ENCODE measurements at places on chromosomes 1 and 21. TPM values are rescaled to one million over a fixed set of nuclear protein-coding genes. Genes with fewer than 3 reads are reported as not detected.

DNA sequence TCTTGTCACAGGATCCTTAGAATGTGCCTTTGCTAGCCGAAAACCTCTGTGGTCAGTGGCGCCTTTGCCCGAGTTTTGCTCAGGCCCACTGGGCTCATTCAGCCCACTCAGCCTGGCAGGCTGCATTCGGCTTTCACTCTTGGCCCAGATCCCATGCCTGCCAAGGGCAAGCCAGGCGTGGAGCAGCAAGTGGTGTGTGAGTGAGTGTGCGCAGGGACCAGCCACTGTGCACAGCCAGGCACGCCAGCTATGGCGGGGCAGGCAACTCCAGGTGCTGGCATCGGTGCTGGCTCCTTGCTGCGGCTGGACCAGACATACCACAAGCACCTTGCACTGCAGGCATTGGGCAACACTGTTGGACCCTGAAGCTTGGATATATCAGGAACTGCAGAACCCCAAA lies 1145.1 kb upstream of the NCAM2 start:
- DNase-seq = no peak

GRCh38 chr1:145999321-146000024 lies 3.1 kb upstream of the TXNIP start:
- peak; percentile 81 for DNase-seq

- DNase-seq = no peak
Measured at GRCh38 chr1:94966033-94966432, 39.1 kb upstream of the CNN3 start.

GRCh38 chr21:28745131-28746016 lies 247.3 kb downstream of the LTN1 start:
- DNase-seq = peak; percentile 79

BRINP3 gene
- not detected for total RNA-seq

TRABD2B gene
- 2.8 TPM for total RNA-seq

APCS gene
- total RNA-seq = 1,977 TPM

CHI3L1 gene
- total RNA-seq = 394 TPM

COL24A1 gene
- total RNA-seq = 0.07 TPM

KCNJ15 gene
- total RNA-seq = 1.1 TPM

LCA5L gene
- 2.2 TPM for total RNA-seq
